NCI-H2029 treated with DMSO at 0.1 percent for 48 hours (cell line): ENCODE measurements at places on chromosomes 16 and 17.

DNA sequence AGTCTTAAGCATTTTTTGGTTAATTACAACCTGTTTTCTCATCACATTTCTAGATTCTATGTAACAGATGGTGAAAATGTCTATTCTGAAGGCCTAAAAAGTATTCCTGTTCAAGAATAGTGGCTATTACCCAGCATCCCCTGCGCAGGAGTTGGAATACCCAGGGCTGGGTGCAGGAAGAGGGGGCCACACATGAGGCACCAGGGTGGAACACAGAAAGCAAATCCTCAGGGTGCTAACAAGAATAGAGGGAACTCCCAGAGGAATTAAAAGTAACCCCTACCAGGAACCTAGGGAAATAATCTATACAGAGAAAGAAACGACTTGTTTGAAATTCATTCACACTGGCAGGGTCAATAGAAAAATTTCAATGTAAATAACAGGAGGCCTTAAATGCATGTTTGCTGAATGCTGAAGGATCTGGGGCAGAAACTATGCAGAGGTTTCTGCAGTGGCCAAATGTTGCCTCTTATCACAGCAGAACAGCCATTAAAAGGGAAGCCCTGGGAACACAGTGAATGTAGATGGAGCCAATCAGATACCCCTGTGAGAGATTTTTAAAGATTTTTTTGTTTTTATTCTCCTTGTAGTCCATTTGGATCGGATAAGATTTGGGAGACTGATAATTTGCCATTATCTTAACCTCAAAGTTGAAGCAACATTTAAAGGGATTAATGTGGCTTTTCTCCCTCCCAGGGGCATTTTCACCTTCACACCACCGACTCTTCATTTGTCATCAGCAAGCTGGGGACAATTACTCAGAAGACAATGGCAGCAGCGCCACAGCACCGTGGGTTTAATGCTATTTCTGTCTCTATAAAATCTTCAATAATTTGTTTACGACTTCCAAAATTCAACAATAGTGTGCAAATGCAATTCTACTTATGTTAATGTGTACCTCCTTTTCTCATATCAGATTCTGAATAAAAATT, 196.0 kb upstream of the PSMD7 start:
- no peak for DNase-seq

- DNase-seq = no peak
Measured at GRCh38 chr17:21300601-21301571, 16.4 kb downstream of the MAP2K3 start.

- no peak for DNase-seq
Measured at GRCh38 chr16:85619101-85619891, 6.2 kb downstream of the GSE1 start.

DNA sequence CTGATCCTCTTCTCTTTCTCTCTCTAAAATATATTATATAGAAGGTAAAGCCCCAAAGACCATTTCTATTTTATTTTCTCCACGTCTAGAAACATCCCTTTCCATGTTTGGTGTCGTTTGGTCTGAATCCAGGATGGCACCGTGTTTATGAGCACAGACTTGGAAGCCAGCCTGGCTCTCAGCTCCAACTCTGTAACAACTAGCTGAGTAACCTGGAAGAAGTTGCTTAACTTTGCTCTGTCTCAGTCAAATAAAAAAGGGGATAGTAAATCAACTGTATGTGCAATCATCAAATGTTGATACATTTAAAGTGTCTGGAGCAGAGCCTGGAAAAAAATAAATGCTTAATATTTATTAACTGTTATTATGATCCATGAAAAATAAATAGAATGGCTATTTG, 249.8 kb upstream of the MAF start:
- DNase-seq = no peak

GRCh38 chr17:39224778-39225307, 902 bp downstream of the STAC2 start:
- DNase-seq = no peak

DNA sequence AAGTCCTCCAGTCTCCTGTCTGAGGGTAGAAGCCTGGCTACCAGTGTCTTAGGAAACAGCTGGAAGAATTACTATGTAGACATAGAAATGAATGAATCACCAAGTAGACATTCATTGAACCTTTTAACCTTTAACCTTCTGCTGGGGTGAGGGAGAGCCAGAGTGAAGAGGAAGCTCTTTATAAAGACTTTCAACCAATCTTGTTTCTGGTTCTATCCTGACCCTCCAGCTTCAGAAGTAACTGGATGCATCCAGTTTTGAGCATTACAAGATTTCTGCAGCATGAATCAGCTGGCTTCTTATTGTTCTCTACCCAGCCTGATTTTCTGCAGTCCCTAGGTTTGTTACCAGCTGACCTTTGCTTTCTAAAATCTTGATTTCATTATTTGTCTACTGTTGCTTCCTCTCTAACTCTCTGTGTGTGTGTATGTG, 8.5 kb downstream of the TEKT1 start:
- DNase-seq = no peak

DNA sequence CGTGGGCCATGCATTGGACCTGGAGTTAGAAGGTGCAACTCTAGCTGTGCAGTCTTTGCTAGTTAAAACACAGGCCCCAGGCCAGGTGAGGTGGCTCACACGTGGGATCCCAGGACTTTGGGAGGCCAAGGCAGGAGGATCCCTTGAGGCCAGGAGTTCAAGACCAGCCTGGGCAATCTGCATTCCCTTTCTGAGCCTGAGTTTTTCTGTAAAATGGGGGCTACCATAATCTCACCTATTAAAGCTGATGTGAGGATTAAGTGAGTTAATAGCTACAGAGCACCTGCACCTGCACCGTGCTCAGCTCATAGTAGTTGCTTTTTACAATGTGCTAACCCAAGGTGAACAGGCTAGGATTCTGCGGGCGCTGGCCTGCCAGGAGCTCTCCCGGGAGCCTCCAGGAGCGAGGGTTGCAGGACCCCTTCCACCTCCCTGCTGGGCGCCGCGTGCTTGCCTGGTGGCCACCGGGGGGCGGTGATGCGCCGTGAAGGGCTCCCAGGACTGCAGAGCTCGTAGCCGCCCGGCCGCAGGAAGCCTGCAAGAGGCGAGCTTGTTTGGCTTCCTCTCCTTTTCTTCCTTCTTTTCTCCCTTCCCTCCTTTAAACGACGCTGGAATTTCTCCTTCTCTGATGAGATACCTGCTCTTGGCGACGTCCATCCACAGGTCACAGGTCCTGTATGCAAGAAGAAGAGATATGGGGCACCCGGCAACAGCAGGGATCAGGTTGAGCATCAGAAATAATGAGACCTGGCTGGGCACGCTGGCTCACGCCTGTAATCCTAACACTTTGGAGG, 51.3 kb downstream of the ZFP90 start:
- DNase-seq = no peak

GRCh38 chr16:64343061-64343819, 778.6 kb downstream of the CDH11 start:
- DNase-seq = no peak

DNA sequence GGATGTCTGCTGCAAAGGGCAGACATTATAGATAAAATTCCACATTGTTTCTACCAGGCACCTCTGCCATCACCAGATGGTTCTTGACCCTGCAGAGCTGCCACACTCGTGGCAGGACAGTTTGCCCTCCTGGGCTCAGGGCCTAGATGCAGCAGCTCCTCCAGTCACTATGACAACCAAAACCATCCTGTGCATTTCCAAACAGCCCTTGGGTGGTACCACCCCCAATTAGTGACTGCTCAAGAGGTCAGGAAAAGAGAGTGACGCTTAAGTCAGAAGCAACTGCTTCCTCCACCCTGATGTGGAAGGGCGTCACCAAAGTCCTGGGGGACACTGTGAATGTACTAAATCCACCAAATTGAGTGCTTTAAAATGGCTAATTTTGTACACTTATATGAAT, 109.2 kb downstream of the C16orf95 start:
- DNase-seq = no peak

DNA sequence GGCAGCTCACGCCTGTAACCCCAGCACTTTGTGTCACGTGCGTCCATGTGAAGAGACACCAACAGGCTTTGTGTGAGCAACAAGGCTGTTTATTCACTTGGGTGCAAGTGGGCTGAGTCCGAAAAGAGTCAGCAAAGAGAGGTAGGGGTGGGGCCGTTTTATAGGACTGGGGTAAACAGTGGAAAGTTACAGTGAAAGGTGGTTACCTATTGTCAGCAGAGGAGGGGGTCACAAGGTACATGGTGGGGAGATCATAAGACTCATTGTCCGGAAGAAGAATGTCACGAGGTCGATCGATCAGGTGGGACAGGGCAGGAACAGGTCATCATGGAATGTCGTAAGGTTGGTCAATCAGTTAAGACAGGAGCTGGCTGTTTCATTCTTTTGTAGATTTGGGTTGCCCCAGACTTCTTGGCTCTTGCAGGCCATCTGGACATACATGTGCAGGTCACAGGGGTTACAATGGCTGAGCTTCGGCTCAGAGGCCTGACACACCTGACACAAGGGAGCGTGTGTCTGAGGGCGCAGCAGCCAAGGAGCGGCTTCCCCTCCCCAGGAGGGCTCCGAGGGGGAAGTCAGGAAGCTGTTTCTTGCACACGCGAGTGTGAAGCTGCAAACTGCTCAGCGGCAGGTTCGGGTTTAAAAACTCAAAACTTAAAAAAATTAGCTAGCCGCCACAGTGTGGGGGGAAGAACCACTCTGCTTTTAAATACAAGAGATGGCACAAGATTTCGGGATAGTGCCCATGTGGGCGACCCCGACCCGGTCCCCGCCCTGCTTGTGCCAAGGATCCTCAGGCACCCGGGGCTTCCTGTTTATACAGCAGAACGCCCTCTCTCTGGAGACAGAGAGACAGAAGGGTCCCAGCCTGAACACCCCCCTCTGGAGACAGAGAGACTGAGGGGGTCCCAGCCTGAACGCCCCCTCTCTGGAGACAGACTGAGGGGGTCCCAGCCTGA, 12.4 kb upstream of the TEX19 start:
- no peak for DNase-seq

GRCh38 chr16:24491731-24492130, 47.6 kb upstream of the RBBP6 start:
- no peak for DNase-seq

GRCh38 chr16:28925386-28926228, 569 bp upstream of the RABEP2 start:
- no peak for DNase-seq

DNA sequence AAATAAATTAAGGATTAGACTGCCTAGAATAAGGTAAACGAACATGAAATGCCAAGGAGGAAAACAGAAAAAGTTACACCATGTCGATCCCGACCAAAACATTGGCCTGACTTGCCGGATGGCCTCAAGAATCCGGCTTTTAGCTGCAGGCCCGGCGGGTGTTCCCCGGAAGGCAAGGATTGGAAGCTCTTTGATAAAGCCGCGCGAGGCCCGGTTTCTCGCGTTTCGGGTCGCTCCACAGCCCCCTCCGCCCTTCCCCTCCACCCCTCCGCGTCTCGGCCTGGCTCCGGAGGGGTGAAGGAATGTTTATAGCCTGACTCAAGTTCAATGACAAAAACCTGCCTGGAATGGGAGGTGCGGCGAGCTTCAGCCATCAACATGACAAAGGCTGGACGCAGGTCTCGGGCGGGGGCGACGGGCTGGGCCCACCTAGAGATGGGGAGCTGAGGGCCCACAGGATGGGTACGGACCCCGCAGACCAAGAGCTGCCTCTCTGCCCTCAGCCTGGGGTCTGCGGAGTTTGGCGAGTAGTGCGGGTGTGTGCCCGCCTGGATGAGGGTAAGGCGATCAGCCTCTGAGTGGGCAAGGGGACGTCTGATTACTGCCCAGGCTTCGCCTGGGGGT, 2.6 kb downstream of the PRAC1 start:
- DNase-seq = no peak

GRCh38 chr16:46885960-46886763, 2.0 kb downstream of the GPT2 start:
- DNase-seq = no peak

- no peak for DNase-seq
Measured at GRCh38 chr16:24553983-24554382, 14.6 kb downstream of the RBBP6 start.

- no peak for DNase-seq
Measured at GRCh38 chr16:138049-138417, 440 bp downstream of the NPRL3 start.

GRCh38 chr17:72266112-72266775, 145.4 kb downstream of the SOX9 start:
- peak; percentile 35 for DNase-seq

DNA sequence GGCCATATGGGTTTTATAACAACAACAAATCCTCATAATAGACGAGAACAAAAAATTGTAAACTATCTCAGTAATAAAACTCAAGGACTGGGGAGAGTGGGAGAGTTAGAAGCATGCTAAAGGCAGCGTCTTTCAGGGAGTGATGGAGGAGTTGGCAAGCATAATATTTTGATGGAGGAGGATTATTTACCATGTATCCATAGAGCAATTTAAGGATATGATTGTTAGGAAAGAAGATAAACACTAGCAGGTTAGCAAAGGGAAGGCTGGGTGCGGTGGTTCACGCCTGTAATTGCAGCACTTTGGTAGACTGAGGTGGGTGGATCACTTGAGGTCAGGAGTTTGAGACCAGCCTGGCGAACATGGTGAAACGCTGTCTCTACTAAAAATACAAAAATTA, 27.8 kb downstream of the BCL7C start:
- no peak for DNase-seq

DNA sequence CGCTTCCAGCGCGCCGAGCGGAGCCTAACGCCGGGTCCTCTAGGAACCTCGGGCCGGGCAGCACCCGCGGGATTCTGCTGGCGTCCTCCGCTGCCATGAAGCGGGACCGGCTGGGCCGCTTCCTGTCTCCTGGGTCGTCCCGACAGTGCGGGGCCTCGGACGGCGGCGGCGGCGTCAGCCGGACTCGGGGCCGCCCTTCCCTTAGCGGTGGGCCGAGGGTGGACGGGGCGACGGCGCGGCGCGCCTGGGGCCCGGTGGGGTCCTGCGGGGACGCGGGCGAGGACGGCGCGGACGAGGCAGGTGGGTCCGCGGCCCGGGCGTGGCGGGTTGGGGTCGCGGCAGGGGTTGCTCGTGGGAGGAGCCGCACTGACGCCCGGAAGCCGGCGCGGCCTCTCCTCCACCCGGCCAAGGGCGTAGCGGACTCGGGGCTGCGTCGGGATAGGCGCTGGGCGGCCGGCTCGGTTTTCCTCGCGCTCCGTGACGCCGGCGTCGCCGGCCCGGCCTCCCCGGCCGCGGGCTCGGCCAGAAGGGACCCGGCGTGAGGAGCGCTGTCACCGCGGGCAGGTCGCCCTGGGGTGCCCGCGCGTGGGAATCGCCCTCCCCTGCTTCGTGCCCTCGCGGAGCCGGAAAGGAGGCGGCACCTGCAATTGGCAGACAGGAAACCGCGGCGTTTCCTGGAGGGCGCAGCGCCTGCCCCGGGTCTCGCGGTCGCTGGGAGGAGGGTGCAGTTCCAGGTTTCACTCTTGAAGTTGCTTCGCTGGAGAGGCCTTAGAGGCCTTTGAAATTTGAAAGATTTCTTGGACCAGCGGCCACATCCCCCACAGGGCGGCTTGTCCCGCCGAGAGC, 432 bp downstream of the ZNF276 start:
- no peak for DNase-seq

GRCh38 chr16:58020628-58021521, 4.7 kb upstream of the MMP15 start:
- DNase-seq = no peak

GRCh38 chr17:56943505-56944125, 17.2 kb downstream of the COIL start:
- no peak for DNase-seq
